WTC11 (cell line): ENCODE measurements at places on chromosomes 12 and 14.

- DNase-seq, result no peak
These were observed 80.5 kb downstream of the FBXW8 start for GRCh38 chr12:116990971-116991966.

DNA sequence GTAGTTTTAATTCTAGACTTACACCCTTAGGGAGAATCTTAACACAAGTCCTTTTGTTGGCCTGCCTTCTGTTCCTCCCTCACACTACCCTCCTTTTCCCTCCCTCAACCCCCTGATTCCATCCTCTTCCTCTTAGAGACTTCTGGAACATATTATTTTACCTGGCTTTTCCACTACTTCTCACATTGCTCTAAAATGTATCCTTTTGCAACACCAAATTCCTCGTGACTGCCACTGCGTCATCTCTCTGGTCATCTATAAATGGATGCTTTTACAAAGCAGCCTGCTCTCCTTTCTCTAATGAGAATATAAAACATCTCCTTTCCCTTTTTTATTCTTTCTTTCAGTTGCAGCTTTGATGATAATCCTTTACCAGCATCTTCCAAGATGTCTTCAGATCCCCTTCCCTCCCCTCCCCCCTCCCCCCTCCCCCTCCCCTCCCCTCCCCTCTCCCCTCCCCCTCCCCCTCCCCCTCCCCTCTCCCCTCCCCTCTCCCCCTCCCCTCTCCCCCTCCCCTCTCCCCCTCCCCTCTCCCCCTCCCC is 93.6 kb downstream of the DIP2B start:
- no peak for DNase-seq

DNA sequence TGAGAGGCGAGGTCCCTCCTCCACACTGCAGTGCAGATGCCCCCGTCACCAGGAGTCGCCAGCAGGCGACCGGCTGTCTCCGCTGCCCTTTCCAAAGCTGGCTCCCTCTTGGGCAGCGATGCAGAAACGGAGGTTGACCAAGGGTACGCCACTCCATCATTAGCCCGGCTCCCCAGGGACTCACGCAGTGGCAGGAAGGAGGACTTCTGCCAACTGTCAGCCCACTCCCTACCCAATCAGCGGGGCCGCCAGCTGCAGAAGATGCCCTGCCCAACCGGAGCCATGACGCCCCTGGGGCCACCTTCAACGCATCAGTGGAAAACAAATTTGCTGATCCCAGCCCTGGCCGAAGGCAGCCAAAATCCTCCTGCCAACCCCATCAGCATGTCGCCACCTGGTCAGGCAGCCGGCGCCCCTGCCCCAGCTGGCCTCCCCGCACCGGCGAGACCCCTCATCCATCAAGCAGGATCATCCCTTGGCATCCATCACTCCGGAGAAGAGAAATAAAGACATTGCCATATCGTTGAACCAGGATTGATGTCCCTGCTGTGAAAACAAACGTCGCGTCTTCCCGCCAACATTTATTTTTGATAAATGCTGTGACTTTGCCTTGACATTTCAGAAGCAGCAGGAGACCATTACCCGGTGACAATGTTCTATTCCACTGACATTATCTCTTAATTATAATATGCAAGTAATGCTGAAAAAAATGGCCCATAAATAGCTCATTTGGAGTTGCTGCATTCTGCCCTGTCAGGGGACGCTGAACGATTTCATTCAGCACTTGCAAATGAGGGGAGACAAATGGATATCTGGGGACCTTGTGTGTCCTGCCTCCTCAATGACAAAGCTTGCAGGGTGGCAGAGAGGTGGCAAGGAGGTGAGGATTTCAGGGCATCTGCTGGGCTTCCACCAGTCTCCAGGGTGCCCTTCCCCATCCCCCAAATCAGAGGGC is 105.1 kb downstream of the SCARB1 start:
- DNase-seq, result no peak

DNA sequence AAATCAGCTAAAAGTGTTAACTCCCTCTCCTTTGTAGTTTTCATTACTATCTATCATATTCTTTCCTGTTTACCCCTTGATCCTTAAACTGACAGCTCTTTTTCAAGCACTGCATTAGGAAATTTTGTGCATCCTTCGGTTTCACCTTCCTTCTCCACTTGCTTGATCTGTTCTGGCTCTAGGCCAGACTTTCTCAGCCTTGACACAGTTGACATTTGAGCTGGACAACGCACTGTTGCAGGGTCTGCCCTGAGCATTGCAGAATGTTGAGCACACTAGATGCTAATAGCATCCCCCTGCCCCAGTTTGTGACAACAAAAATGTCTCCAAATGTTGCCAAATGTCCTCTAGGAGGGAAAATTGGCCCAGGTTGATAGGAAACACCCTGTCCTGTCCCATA is 75.4 kb upstream of the KCNJ8 start:
- DNase-seq, result no peak

GRCh38 chr12:76300297-76300665 is 47.9 kb downstream of the BBS10 start:
- no peak for DNase-seq

GRCh38 chr14:41606282-41606531 is 469 bp upstream of the LRFN5 start:
- DNase-seq, result no peak

GRCh38 chr14:50615552-50615951 is 52.6 kb downstream of the SAV1 start:
- DNase-seq, result no peak

- no peak for DNase-seq
These were observed 19.3 kb upstream of the SERPINA6 start for GRCh38 chr14:94342334-94342934.

- peak; percentile 44 for DNase-seq
These were observed 41.4 kb upstream of the MANSC4 start for GRCh38 chr12:27821259-27821973.

DNA sequence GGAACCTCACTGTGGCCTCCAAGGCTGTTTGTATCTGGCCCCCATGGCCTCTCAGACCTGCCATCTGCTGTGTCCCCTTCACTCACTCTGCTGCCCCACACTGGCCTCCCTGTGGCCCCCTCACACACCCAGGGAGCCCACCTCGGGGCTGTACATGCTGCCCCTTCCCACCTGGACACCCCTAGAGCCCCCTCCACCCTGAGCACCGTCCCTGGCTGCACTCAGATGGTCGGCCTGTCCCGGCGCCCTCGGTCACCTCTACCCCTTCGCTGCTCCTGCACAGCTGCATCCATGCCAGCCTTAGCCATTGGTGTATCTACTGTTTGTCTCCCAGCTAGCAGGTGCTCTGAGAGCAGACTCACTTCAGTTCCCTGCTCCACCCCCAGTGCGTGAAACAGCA is 144.4 kb downstream of the RIMBP2 start:
- no peak for DNase-seq

- no peak for DNase-seq
These were observed 4.9 kb upstream of the CS start for GRCh38 chr12:56304872-56305590.

GRCh38 chr12:107568718-107569117 is 116.9 kb upstream of the PWP1 start:
- no peak for DNase-seq

DNA sequence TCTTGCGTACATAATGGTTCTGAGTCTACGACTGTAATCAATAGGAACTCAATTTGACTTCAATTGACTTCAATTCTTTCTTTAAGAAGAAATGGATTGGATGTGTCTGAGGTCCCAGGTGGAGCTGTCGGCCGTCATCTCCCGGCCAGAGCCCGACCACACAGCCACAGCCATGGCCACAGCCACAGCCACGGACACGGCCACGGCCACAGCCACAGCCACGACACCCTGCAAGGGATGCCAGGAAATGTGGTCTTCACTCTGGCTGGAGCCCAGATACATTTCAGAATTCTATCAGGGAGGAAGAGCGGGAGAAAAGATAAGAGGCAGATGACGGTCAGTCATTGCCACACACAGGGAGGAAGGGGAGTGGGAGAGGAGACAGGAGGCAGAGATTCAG is 58.9 kb downstream of the GALNT9 start:
- DNase-seq, result no peak

DNA sequence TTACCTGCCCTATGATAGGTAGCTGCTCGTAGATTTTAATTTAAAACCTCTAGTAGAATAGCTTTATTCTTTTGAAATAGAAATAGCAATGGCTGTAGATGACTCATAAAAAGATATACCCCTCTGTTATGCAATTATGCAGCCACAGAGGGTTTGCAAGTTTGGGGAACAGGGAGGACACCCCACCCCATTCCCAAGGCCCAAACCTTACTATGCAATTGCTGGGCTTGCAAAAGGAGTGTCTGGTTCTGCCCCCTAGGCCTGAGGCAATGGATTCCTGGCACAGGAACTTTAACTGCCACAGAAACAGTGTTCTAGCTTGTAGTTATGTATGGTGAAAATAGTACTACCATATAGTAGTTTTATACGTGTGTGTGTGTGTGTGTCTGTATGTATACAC is 403.3 kb downstream of the ADAMTS20 start:
- no peak for DNase-seq

DNA sequence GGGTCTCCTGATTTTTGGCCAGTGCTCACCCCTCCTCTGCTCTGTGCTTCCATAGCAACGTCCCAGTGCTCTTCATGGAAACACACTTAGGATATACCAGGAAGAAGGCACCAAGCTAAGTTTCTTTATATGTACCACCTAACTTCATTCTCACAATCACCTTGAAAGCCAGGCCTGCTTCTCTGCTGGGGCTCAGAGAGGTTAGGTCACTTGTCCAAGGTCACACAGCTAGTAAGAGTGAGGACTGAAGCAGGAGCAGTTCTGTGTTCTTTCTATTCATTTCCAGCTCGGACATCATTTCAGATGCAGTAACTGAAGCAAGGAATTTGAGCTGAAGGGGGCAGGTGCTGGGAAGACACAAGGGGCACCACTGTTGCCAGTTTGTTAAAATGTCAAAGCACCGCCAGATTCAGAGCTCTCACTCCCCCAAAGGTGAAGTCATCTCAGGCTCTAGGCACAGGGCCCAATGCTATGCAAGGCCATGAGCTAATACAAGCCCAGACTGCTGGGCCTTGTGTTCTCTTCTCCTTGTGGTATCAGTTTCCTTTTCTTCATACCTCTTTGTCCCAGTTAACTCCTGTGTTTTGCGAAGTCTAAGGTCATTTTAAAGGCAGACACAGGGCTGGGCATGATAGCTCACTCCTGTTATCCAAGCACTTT is 19.7 kb upstream of the YY1 start:
- DNase-seq, result no peak

- DNase-seq, result no peak
These were observed 32.8 kb downstream of the FMNL3 start for GRCh38 chr12:49674318-49674981.

DNA sequence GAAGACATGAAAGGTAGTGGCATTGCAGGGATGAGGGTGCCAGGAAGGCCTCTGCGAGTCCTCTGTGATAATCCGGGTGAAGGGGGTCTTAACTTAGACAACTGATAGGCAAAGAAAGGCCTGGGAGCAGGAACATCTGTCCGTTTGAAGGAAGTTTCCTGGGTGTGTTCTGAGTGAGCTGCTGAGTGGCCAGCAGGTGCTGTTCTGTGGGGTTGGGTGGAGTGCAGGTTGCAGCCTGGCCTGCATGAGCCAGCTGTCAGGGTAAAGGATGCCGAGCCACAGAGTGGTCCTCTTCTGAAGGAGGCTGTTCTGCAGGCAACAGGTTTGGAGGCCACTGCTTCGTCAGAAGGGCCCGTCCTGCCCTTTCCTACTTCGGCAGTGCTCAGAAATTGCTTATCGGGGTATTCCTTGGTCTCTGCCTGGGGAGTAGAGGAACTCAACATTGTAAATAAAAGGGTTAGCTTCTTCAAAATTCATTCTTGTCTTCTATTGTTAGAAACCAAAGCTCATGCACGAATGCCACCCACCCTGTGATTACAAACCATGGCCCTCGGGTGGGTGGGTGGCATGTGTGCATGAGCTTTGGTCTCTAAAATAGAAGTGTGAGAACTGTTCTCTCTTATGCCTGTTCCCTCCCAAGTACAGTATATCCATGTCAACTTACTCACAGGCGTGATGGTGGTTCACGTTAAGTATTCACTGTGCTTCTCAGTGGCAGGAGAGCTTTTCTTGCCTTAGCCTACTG is 118.9 kb downstream of the CHST11 start:
- no peak for DNase-seq

GRCh38 chr14:56858422-56858821 is 48.1 kb upstream of the OTX2 start:
- DNase-seq, result no peak

- no peak for DNase-seq
These were observed 2.5 kb upstream of the LPAR5 start for GRCh38 chr12:6638305-6638704.

DNA sequence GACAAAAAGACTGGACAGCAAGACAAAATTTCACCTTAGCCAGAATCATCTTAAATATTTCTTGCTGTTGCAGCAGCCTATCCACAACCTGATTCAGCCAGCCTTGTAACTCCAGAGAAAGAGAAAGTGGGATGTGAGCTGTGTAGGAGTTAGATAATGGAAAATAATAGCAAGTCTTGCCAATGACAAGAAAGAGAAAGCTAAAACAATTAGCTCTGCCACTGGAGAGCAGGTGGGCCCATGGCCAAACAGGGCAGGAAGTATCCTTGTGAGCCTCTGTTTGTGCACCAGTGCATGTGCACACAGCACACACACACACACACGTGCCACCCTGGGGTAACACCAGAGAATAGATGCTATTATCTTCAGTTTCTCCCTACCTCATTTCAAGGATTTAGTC is 106.0 kb upstream of the CCDC196 start:
- no peak for DNase-seq
